ENCODE measurements at places on chromosomes 5 and 9. TPM values are rescaled to one million over a fixed set of nuclear protein-coding genes. Genes with fewer than 3 reads are reported as not detected.

Gene PCDHB5
- 9.0 TPM for polyA plus RNA-seq

Gene IFNK
- polyA plus RNA-seq = not detected

Gene HRCT1
- polyA plus RNA-seq = 15.8 TPM

Gene PTPRD
- 7.3 TPM for polyA plus RNA-seq

Gene SLC31A2
- 11.4 TPM for polyA plus RNA-seq

Gene TCOF1
- polyA plus RNA-seq = 22.8 TPM

Gene TYRP1
- 0.80 TPM for polyA plus RNA-seq

Gene KIF4B
- polyA plus RNA-seq = not detected

Gene SMU1
- polyA plus RNA-seq = 14.3 TPM

Gene DNLZ
- 14.9 TPM for polyA plus RNA-seq

Gene GPR151
- polyA plus RNA-seq = not detected

Gene ZNF879
- 2.6 TPM for polyA plus RNA-seq

Gene NUTM2G
- polyA plus RNA-seq = not detected

Gene TMCO6
- 22.3 TPM for polyA plus RNA-seq

Gene NEUROG1
- polyA plus RNA-seq = not detected

Gene FCN2
- polyA plus RNA-seq = 0.37 TPM

Gene PRUNE2
- 181 TPM for polyA plus RNA-seq

Gene CCNI2
- 1.4 TPM for polyA plus RNA-seq

Gene FAM193B
- polyA plus RNA-seq = 66.7 TPM

Gene ARHGEF37
- 14.2 TPM for polyA plus RNA-seq

Gene C9
- polyA plus RNA-seq = 0.47 TPM

Gene RNF208
- polyA plus RNA-seq = 8.1 TPM

Gene RFX3
- polyA plus RNA-seq = 1.6 TPM

Measured in urinary bladder (tissue), 4 donors.